ENCODE measurements at places on chromosomes 11 and 22.

DNA sequence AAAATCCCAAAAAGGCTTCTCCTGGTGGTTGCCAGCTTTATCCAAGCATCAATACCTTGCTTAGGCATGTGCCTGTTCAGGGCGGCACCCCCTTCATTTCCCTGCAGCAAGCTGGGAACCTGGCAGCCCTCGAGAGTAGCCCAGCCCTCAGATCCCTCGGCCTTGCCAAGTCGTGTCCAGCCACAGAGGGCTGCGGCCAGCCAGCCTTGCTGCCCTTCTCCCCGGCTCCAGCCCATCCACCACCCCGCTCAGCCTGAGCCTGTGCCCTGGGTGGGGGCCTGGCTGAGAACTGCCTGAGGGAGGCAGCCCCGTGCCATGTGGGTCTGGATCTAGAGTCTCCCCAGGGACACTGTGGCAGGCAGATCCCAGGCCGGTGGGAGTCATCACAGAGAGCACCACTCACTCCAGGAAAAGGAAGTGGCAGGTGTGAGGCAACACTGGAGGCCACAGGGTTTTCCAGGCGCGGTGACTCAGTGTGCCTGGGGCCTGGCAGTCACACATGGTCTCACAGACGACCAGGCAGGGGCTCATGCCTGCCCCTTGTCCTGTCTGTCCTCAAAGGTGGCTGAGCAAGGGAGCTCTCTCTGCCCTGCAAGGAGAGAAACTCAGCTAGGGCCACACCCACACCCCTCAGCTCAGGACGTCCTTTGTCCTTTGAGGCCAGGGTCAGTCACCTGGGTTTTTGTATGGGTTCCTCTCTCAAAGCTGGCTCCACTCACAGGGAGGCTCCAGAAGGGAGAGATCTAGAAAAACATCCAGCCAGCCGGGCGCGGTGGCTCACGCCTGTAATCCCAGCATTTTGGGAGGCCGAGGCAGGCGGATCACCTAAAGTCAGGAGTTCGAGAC is 12.2 kb upstream of the CDC42BPG start:
- DNase-seq: no peak

DNA sequence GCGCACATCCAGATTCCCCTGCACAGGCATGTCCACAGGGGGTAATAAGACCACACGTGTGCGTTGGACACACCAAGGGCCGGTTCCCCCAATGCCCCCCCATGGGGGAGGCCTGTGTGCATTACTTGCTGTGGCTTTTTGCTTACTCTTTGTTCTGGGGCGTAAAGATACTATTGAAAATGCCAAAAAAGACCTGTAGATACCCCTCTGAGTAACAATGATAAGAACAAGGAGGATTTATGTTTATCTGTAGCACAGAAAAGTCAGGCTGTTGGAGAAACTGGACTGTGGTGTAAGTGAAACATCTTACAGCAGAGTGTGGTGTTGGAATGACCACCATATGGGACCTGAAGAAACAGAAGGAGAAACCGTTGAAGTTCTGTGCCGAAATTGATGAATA is 103.2 kb downstream of the TBC1D22A start:
- no peak for DNase-seq

- DNase-seq: peak; percentile 66
Observed at GRCh38 chr11:17352950-17353820, 1.6 kb downstream of the NCR3LG1 start.

GRCh38 chr11:130100381-130101095 is 30.8 kb downstream of the APLP2 start:
- DNase-seq: no peak

GRCh38 chr11:94803491-94803890 is 35.3 kb downstream of the AMOTL1 start:
- DNase-seq: no peak

Data from fibroblast of the conjunctiva (primary cell).